ENCODE measurements at places on chromosomes 13 and 19. TPM values are rescaled to one million over a fixed set of nuclear protein-coding genes. Genes with fewer than 3 reads are reported as not detected.

DNA sequence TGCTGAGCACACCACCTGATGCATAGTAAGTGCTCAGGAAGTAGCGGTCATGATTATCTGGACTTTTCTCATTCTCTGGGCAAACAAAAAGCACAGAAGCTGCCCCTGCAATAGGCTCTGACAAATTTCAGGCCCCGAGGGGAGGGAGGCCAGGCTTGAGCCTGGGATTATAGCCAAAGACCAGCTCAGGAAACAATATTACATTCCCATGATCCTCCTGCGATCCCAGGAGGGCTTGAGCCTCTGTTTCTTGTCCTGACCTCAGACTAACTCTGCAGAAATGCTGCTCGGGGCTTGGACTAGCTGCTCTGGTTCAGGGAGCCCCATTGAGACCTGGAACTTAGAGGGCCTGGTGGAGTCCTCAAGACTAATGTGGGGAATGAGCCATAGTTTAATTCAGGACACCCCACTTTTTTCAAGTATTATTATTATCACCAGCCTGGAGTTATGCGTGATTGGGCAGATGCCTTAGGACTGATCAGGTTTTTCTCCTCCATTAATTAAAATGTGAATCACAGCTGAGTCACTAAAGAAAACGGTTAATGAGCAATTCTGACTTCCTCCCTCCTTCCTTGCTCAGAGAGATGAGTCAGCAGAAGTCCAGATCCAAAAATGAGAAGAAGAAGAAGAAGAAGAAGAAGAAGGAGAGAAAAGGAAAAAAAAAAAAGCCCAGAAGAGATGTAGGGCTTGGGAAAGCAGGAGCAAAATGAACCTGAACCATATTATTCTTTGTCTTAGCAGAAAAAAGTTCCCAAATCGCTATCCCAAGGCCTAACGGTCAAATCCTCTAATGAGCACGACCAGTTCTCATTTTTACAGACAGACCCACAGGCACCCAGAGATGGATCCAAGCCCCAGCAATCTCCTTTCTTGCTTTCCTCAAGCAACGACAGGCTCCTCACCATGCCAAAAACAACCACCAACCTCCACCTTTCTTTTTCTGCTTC is 107.2 kb downstream of the CACNA1A start:
- no peaks in the 10 kb centered on the region for H3K4me1 ChIP-seq
- DNase-seq = peak; percentile 19
- H3K36me3 ChIP-seq = no peaks in the 10 kb centered on the region
- H3K27ac ChIP-seq = peak overlapping the region; percentile 45

- H3K4me3 ChIP-seq = no peak overlapping the region
- H3K27ac ChIP-seq = no peak overlapping the region
- peaks cover 34% of the 10 kb centered on the region for H3K36me3 ChIP-seq
- no peak for DNase-seq
- no peaks in the 10 kb centered on the region for H3K4me1 ChIP-seq
Observed at GRCh38 chr13:96020155-96020575, 33.0 kb downstream of the UGGT2 start.

Gene DUXA
- not detected for total RNA-seq

Gene CACNG6
- total RNA-seq = not detected

Data from left ventricle myocardium inferior (tissue), 1 donor.